Mesothelial cell of epicardium (in vitro differentiated cells): ENCODE measurements at places on chromosomes 4 and X.

GRCh38 chr4:10003666-10004065 lies 17.6 kb downstream of the SLC2A9 start:
- DNase-seq = no peak

GRCh38 chr4:113564493-113564892 lies 197.0 kb downstream of the CAMK2D start:
- no peak for DNase-seq

- no peak for DNase-seq
Measured at GRCh38 chr4:40957281-40957680, 207.5 kb downstream of the NSUN7 start.

DNA sequence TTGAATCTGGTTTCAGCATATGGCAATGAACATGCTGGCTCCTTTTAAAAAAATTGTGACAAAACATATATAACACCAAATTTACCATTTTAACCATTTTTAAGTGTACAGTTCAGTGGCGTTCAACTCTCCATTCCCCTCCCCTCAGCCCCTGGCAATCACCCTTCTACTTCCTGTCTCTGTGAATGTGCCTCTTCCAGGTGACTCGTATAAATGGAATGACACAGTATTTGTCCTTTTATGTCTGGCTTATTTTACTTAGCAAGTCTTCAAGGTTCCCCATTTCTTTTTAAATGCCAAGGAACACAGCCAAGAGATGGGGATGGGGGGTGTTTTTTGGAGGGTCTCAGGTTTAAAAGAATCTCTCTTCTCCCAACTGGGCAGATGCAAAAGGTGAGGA lies 35.4 kb upstream of the BCLAF3 start:
- DNase-seq = no peak

- DNase-seq = no peak
Measured at GRCh38 chrX:4435905-4436304, 722.5 kb upstream of the PRKX start.

DNA sequence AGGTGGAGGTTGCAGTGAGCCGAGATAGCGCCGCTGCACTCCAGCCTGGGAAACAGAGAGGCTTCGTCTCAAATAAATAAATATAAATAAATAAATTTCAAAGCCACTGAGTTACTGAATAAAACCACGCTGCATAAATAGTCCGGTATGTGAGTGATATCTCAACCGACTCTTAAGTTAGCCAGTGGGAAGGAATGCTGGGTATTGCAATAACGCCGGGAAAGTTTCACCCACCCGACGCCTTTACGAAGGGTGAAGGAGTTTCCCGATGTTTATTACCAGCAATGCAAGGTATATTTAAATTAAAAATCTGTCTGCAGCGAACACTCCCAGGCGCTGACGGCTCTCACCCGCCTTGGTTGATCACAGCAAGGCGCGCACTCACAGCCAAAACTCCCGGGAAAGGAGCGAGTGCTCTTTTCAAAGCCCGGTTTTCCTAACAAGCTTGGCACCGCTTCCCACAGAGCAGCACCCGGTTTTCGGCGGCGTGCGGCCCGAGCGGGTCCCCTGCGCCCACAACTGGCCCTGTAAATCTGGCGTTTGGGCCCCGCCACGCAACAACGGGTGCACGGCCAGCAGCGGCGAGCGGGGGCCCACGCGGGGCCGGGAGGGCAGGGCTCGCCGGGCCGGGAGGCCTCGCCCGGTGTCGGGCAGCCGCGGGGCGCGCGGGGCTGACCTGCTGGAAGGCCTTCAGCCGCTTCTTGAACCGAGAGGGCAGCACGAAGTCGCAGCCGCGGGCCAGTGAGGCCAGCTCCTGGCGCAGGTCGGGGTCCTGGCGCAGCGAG lies 13.7 kb downstream of the PPP2R3B start:
- DNase-seq = no peak

- no peak for DNase-seq
Measured at GRCh38 chr4:24515698-24516097, 68.7 kb downstream of the DHX15 start.

DNA sequence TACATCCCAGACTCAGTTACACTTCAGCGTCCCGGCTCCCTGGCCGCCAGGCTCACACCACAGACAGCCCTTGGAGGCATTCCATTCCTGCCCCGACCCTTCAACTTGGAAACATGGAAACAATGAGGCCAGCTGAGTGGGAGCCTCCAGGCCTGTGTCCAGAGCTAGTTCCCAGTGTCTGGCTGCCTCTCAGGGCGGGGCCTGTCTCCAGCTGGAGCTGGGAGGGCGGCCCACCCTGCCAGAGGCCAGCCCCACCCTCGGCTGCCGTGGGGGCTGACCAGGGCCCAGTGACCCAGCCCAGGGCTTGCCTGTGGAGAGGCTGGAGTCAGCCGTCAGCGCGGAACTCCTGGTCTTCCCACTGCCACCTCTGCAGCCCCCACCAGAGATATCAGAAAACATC lies 37.4 kb upstream of the SPON2 start:
- DNase-seq = no peak

GRCh38 chr4:77605210-77605902 lies at the start of gene CXCL13:
CXCL13 (plus strand) TSS chr4:77605820; CDS start chr4:77605866, 46 bp downstream.
- DNase-seq = no peak

DNA sequence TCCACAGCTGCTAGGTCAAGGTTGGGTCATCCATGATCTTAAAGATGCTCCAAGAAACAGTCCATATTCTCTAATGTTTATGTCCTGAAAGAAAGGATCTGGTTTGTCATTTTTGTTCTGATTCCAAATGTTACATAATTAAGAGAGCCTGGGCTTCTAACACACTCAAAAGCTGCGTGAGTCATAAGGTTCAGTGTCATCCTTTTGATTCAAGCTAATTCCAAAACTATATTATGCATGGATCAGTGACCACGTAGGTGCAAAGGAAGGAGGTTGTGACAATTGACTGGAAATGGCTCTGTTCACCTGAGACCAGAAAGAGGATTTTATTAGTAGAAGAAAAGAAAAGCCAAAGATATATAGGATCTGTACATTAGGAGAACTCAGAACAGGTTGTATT lies 268.7 kb upstream of the GK2 start:
- no peak for DNase-seq

GRCh38 chrX:118780911-118781310 lies 42.7 kb upstream of the ZCCHC12 start:
- DNase-seq = no peak

GRCh38 chr4:82777857-82778525 lies 20.6 kb downstream of the SCD5 start:
- DNase-seq = no peak

- no peak for DNase-seq
Measured at GRCh38 chr4:181775298-181775697, 467.9 kb upstream of the TENM3 start.

GRCh38 chrX:101595739-101596419 lies 21.9 kb downstream of the ARMCX6 start:
- DNase-seq = no peak

- DNase-seq = no peak
Measured at GRCh38 chr4:176451443-176451842, 131.7 kb downstream of the SPCS3 start.

GRCh38 chr4:69781458-69782418 lies 21.3 kb upstream of the SULT1B1 start:
- DNase-seq = no peak

DNA sequence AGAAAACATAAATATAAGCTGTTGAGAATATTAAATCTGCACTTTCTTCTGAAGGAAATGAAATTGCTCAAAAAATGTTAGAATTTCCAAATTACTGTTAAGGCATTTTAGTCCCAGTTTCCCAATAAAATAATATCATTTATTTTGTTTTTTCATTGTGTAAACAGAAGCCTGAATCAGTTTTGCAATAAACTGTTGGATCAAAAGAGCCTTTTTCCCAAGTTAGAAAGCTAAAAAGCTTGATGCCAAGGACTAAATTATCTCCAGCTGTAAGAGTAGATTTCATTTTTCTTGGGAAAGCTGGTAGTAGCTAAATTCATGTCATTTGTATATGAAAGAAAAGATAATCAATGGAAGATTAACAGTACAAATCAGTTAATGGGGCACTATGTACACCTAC lies 95.8 kb downstream of the RNF150 start:
- DNase-seq = no peak

DNA sequence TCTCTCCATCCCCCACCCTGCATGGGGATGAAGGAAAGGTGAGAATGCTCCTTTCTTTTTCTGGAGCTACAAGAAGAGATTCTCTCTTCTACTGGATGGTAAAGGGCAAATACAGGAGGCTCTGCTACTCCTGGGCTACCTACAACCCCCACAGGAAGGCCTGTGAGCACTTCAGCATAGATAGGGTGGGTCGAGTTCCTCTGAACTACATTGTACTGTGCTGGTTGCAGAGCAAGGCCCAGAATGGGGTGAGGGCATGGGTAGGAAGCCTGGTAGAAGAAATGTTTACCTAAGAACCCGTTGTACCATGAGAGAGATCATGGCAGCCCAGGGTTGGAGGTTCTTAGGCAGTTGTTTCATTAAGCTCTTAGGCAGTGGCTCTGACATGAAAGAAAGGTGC lies 510.4 kb downstream of the MID1IP1 start:
- DNase-seq = no peak

- no peak for DNase-seq
Measured at GRCh38 chr4:20554134-20554533, 146.1 kb upstream of the PACRGL start.

DNA sequence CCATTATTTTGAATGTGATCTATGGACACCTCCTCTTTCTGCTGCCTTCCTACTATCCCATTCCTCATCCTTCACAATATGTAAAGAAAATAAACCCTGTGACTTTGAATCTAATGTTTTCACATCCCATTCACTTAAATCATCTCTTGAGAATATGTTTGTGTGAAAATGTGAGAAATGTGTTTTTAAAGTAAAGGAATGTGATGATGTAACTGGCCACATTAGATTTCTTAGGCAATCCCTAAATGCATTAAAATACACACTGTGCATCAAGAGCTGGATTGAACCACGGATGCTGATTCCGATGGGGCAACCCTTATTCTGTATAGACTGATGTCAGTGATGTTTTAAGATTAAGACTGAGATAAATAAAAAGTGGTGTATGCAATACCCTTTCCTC lies 558.9 kb upstream of the TENM3 start:
- no peak for DNase-seq

- no peak for DNase-seq
Measured at GRCh38 chr4:100981447-100982204, 365.7 kb downstream of the PPP3CA start.

DNA sequence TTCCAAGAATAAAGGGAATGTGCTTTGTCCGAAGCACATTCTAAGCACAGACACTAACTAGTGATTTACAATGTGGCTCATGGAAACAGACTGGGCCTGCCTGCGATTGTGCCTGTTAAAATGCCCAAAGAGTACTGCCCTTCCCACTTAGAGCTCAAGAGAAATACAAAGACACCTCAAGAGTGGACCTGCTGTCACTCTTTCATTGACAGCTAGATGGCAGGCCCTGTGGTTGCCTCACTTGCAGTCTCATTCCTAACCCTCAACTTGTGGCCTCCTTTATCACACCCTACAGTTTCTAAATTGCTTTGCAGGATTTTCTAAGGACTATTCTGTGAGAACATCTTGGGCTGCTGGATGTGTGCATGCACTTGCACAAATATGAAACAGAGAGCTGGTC lies 331.0 kb upstream of the EMCN start:
- no peak for DNase-seq

- DNase-seq = no peak
Measured at GRCh38 chrX:13364230-13364857, 44.5 kb upstream of the ATXN3L start.

GRCh38 chr4:118776157-118776954 lies 59.6 kb downstream of the SEC24D start:
- DNase-seq = no peak

DNA sequence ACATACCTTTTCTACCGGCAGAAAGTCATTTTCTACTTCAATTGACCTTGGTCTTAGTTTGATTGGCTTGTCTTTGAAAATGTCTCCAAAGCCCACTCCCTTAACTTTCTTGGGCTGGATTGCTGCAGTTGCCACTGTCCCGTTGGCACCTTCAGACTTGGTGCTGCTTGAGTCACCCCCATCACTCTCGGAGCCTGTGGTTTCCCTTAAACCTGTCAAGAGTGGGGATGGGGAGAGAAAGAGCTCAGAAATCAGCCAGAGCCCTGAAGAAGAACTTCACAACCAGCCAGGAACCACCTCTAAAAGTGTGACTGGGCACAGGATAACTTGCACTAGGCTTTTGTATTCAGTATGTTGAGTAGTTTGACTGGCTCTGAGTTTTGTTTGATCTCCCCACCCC lies 168.5 kb upstream of the MAP3K15 start:
- no peak for DNase-seq

GRCh38 chrX:147626605-147627004 lies 285.1 kb upstream of the FMR1 start:
- DNase-seq = no peak

DNA sequence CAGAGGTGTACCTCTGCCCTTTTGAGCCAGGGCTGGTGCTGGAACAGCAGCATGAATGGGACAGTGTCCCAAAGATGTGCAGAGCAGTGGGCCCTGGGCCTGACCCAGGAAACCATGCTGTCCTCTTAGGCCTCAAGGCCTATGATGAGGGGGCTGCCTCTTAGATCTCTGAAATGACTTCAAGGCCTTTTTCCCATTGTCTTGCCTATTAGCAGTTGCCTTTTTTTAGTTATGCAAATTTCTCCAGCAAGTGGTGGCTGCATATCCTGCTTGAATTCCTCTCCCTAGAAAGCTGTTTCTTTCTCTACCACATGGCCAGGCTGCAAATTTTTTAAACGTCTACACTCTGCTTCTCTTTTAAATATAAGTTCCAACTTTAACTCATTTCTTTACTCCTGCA lies 160.3 kb downstream of the CFAP299 start:
- no peak for DNase-seq

- DNase-seq = no peak
Measured at GRCh38 chr4:65367306-65367705, 303.0 kb downstream of the EPHA5 start.

DNA sequence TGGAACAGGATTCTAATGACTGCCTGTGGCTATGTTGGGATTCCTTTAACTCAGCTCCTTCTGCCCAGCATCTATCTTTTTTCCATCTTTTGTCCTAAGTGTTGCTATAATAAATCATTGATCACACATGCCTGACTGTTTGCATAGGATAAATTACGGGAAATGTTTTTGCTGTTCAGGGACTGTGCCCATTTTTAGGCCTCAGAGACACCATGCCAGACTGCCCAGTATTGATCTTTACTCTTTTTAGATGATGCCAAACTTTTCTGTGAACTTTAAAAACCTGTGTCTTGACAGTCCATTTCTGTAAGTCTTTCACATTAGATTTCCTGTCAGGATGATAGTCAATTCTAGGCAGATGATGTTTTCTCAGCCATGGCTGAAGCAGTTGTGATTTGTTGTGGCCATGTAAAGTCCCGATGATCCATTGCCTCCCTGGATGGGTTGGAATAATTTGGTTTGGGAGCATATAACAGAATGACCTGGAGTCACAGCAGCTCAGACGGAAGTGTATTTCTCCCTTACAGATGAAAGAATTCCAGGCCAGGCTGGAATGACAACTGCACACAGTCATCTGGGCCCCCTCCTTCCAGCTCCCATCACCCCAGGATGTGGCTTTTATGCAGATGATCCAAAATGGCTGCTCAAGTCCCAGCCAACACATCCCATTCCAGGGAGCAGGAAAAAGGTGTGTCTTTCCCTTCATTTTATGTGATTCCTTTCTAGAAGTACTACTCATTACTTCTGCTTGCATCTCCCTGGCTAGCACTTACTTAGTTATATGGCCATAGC lies 3.4 kb downstream of the HTT-AS start:
- no peak for DNase-seq

GRCh38 chr4:38523054-38523453 lies 140.9 kb upstream of the KLF3 start:
- no peak for DNase-seq

GRCh38 chrX:132795181-132795580 lies 163.2 kb downstream of the HS6ST2 start:
- no peak for DNase-seq
